ENCODE measurements at places on chromosomes 2 and 18. TPM values are rescaled to one million over a fixed set of nuclear protein-coding genes. Genes with fewer than 3 reads are reported as not detected.

The STPG4 gene
- total RNA-seq = 1.00 TPM

The SPRED2 gene
- 16.3 TPM for total RNA-seq

The FSHR gene
- not detected for total RNA-seq

The CRIM1 gene
- total RNA-seq = 47.9 TPM

The TLK1 gene
- total RNA-seq = 25.9 TPM

The RUFY4 gene
- not detected for total RNA-seq

The HOXD8 gene
- not detected for total RNA-seq

The CSRNP3 gene
- total RNA-seq = 98.3 TPM

The RPL31 gene
- 510 TPM for total RNA-seq

The ATP6V1C2 gene
- total RNA-seq = 1.5 TPM

The SCN9A gene
- 69.0 TPM for total RNA-seq

The CBLN2 gene
- 42.6 TPM for total RNA-seq

The KHK gene
- total RNA-seq = 3.6 TPM

The TUBA3E gene
- not detected for total RNA-seq

The YES1 gene
- 44.9 TPM for total RNA-seq

The MYO7B gene
- total RNA-seq = 0.27 TPM

The ICOS gene
- not detected for total RNA-seq

The WNT6 gene
- not detected for total RNA-seq

The MREG gene
- 8.8 TPM for total RNA-seq

The TIGD1 gene
- 10.9 TPM for total RNA-seq

The HJURP gene
- 8.0 TPM for total RNA-seq

The SERPINB10 gene
- total RNA-seq = not detected

The ZAP70 gene
- 0.45 TPM for total RNA-seq

The ARL4C gene
- 17.5 TPM for total RNA-seq

The PSD4 gene
- total RNA-seq = 4.0 TPM
